NCI-H2029 treated with DMSO at 0.1 percent for 48 hours (cell line): ENCODE measurements at places on chromosomes 16 and 17.

GRCh38 chr17:81518113-81518784 lies 5.7 kb upstream of the ACTG1 start:
- no peak for DNase-seq

DNA sequence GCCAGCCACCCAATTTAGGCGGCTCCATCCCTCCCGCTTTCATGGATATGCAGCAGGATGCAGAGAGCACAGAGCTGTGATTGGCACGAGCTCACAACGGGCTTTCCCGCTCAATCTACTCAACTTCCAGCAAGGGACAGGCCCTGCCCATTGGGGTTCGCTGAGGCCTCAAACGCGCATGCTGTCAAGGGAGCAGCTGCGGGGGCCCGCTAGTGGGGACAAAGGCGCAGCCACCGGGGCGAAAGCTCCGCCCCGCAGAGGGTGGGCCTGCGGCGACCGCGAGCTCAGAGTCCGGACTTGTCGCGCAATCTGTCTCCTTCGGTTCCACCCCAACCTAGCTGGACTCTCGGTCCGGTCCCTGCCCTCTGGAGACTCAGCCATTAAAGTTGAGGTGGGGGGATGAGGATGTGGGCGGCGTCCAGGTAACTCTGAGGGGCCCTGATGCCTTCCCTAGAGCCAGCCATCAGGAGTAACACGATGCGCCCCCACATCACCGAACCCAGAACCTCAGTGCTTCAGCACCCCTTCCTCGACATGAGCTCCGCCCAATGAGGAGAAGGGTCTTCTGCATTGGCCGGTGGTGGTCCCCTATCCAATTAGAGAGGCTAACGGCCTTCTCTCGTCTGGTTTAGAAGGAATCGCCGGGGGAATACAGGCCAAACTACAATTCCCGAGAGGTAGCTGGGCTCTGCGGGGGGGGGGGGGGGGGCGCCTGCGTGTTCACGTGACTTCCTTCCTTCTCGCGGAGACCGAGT lies 489 bp upstream of the NFATC3 start:
- peak; percentile 67 for DNase-seq

DNA sequence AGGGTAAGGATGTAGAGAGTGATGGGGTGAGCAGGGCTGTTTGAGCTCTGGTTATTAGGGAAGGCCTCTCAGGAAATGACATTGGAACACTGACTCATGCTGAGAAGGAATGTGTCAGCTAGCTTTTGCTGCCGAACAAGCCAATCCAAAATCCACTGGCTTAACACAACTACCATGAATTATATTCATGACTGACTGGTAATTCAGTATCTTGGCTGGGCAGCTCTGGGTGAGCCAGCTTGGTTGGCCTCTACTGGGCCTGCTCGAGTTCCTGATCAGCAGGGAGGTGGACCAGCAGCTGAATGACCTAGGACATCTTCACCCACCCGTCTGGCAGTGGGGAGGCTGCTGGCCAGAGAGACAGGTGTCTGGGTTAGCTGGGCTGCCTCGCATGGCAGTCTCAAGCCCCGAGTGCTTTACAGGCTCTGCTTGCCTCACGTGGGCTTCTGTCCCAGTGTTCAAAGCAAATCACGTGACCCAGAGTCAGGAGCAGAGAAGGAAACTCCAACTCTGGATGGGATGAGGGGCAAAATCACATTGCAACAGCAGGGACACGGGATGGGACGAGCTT lies 209.4 kb downstream of the KATNIP start:
- no peak for DNase-seq

- no peak for DNase-seq
Measured at GRCh38 chr17:60188759-60189158, 39.0 kb downstream of the CA4 start.

DNA sequence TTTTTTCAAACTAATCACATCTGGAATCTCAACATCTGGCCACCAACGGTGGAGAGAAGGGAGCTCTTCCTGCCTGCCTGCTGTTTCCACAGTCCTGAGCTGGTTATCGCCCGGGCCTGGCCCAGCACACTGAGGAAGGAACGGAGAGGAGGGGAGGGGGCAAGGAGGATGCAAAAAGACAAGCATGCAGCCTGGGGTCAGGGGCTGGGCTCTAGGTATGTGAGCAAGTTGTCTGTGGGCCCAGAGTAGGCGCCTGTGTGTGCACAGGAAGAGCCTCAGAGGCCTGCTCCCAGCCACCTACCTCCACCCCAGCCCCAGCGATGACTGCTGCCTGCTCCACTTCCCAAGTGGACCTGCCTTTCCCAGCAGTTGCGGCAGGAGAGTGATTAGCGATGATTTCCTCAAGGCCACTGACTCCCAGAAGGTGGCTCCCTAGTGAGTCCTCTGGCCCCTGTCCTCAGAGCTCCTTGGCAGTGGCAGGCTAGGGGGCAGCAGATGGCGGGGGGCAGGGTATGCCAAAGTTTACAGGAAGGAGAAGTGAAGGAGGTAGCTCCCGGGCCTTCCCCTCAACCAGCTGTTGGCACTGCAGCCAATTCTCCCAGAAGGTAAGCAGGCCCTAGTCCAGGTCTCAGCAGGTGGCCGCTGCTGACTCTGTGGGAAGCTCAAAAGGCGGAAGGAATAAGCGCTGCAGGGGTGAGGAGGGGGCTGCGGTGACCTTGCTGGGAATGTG lies 27.0 kb upstream of the RASD1 start:
- DNase-seq: no peak

GRCh38 chr17:5418858-5419355 lies 555 bp downstream of the NUP88 start:
- peak; percentile 9 for DNase-seq

GRCh38 chr17:20944014-20944865 lies 98.6 kb downstream of the USP22 start:
- DNase-seq: peak; percentile 24

DNA sequence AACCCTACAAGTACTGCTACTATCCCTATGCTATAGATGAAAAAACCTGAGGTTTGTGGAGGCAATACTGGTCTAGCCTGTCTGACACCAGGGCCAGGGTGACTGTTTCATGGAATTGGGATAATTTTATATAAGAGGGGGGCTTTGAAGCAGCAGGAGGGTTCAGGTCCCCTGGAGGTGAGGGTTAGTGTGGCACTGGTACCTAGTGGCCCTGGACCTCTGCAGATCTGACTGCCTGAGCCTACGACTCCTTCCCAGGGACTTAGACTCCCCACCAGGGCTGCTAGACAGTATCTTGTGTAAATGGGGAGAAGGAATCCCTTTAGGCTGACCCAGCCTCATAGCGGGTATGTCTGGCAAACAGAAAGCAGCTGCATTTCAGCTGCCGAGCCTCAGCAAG lies 6.8 kb downstream of the ADAP2 start:
- DNase-seq: no peak

DNA sequence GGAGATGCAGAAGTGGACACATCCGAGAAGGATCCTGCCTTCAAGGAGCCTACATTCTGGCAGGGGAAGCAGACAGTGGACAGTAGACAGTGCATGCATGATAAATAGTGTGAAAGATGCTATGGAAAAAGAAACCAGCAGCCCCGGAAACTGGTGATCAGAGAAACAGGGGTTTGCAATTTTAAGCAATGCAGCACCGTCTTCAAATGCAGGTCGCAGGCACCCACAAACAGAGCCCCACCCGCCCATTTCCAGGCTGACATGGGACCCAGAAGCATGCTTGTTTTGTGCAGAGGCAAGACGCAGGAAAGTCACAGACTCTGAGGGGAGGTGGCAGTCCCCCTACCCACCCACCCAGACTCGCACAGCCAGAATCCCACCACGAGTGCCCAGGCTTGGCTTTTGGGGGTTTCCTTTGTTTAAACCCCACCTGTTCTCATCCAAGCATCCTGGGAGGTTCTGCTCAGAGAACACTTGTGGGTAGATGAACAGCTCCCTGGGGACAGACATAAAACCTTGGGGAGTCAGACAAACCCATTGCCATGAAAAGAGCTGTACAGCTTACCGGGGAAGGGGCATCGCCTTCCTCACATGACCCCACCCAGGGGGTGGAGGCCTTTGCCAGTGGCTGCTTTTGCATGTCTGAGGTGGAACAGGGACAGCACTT lies 114.3 kb downstream of the MGAT5B start:
- DNase-seq: no peak

GRCh38 chr17:61318684-61319098 lies 81.0 kb upstream of the TBX2 start:
- no peak for DNase-seq

DNA sequence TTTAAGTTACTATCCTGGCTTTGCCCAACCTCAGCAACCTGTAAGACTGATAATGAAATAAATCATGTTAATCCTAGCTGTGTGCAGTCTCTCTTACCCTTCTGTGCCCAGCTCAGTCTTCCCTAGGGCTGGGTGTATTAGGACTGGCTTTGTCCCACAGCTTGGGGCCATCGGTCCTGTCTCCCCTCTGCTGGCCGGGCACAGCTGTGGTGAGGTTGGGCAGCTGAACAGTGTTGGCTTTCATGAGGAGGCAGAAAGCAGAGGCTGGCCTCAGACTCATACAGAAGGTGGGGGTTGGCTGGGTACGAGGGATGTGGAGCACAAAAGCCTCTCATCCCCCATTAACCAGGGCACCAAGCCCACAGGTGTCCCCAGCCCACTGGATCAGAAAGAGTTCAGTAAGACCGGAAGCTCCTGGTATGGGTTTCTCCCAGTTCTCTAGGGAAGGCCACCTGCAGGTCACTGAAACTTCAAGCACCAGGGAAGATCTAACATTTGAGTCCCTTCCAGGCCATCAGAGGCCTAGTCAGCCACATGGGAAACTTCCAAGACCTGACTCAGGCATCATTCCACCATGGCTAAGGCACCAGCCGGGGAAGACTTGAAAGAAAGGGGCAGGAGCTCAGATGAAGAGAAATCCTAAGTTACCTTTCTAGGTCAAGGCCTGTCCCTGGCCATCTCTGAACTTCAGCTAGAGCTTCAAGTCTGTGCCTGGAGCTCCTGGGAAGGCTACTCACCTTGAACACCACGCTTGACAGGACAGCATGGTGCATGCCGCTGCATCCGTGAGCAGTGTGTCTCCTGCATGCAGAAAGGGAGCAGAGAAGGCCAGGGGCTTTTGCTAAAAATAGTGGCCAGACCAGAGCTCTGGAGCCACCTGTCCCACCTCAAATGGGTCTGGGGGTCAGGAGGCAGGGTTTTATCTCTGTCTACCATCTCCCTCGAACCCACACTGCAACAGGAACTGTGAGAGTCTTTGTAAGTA lies 8.8 kb downstream of the CNP start:
- no peak for DNase-seq

- no peak for DNase-seq
Measured at GRCh38 chr17:39899215-39899614, 19.2 kb downstream of the GSDMB start.

DNA sequence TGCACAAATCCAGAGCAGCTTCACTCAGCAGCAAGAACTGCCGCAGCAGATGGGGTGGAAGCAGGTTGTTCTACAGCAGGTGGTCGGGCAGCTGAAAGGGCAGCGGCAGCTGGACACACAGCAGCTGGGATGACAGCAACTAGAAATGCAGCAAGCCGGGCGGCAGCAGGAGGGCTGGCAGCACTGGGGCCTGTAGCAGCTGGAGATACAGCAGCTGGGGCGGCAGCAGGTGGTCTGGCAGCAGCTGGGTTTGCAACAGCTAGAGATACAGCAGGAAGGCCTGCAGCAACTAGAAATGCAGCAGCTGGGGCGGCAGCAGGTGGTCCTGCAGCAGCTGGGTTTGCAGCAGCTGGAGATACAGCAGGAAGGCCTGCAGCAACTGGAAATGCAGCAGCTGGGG lies 460 bp downstream of the KRTAP4-3 start:
- DNase-seq: no peak

DNA sequence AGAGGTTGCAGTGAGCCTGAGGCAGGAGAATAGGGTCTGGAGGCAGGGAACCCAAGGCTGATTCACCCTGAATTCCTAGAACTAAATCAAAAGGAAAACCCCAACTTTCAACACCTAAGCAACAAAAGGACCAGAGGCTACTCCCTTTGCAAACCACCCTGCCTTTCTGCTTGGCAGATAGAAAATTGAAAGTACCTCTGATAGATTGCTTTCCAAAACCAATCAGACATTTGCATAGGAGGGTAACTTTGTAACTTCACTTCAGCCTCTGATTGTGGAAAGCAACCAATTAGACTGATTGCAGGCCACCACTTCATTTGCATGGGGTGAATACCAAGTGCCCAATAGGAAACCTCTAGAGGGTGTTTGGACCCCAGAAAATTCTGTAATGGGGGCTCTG lies 10.9 kb upstream of the TMEM98 start:
- no peak for DNase-seq

DNA sequence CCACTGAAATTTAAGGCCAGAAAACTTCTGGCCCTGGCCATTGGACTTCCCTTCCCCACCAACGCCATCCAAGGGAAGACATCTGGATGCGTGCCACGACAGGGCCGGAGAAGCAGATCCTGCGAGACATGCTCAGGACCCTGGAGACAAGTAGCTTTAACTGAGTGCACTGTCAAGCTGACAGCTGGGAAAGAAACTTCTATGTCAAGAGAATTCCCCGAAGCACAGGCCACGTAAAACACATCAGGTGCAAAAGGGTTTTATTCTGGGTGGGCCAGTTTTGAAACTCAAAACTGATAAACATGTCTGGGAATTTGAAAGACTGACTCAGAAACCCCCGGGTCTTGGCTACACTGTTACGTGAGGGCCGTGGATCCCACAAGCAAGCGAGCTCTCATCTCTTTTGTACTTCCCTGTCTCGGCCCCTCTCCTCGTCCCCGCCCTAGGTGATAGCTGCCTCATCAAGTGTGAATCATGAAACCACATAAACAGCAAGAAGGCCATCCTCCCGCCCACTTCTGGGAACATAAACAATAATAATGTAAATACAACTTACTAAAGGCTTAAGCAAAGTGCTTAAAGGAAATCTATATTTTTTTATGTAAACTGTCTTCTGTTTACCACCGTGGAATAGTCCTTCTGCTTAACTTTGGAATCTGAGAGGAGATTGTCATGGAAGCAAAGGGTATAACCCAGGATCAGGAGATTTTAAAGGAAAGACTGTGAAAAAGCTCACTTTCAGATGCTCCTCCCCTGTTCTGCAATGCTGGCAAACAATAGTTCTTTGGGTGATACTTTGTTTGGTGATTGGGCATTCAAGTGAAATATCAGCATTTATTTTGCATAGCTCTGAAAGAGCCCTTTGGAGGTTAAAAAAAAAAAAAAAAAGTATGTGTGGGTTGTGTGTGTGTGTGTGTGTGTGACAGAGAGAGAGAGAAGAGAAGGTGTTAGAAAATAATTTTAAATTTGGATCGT lies 406.0 kb upstream of the MAF start:
- DNase-seq: no peak

- DNase-seq: no peak
Measured at GRCh38 chr17:69267219-69267618, 38.6 kb upstream of the ABCA10 start.

- DNase-seq: no peak
Measured at GRCh38 chr16:70018254-70018653, 67.1 kb downstream of the CLEC18A start.
